ENCODE measurements at places on chromosomes 5 and 9.

DNA sequence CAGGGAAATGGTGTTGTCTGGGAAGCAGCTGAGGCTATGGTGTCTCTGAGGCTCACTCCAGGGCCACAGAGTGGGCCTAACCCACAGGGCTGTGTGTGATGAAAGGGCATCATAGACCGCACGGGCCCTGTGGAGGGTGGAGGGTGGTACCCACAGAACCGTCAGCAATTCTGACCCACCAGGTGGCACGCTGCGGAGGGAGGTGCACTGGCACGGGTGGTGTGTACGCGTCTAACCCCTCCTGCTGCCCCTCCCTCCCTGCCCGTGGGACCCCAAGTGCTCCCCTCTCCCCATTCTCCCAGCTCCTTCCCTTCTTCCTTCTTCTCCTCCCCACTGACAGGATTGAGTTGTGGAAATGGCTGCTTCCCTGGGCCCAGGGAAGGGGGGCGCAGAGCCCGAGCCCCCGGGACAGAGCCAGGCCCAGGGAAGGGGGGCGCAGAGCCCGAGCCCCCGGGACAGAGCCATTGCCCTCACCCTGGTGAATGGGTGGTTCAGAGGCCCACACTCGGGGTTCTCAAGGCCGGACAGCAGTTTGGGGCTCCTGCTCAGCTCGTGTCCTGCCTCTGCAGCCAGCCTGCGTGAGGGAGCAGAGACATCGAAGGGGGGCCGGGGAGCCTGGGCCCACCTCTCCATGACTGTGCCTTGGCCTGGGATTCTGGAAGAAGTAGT is 6.8 kb downstream of the LCN10 start:
- no peak for DNase-seq

DNA sequence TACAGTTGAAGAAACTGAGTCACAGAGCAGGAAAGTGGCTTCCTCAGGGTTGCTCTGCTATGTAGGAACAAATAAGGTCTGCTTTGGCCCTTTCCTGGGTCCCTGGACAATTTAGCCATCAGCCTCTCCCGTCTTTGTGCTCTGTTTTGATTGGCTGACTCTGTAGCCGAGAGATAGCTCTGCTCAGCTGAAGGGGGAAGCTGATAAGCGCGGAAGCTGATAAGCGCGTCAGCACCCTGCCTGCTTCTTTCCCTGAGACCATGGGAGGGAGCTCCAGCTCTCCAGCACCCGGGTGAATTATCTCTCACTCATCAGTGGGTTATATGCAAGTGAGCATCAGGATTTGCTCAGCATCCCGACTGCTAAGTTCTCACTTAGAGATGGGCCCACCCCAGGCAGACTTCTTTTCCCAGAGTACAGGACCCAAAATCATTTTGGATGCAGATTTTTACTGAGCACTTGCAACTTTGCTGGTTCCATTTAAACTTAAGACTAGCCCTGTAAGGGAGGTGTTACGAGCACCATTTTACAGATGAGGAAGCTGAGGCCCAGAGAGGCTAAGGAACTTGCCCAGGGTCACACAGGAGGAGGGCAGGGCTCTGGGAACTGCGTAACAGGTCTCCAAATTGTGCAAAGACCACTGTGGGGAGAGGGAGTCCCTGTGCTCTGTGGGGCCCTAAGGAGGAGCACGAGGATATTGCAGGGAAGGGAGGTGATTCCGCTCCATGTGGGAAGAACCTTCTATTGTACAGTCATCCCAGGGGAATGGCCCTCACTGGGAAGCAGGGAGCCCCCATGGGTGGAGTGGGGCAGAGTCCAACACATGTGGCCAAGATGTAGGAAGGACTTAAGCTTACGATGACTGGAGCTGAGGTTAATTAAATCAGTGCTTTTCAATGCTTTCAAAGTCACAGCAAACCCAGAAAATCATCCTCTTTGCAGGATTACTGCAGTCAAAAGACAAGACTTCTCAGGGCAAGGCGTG is 83.7 kb upstream of the ORM1 start:
- DNase-seq = no peak

DNA sequence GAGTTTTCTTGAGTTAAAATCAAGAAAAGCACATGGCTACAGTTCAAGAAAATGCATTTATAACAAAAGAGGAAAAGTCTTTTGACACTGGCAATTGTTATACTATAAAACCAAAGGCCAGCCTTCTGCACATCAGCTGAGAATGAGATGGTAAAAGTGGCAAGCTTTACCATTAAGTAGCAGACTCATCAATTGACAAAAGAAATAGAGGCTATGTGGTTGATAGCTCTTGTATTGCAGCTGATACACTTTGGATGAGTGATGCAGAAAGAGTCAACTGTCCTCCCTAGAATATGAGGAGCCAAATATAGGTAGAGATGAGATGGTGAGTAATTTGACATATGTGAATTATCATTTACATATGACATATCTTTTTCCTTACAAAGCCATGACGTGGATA is 1100.9 kb upstream of the CDH6 start:
- no peak for DNase-seq

- peak; percentile 35 for DNase-seq
Measured at GRCh38 chr9:115673599-115673998, 480.0 kb upstream of the PAPPA start.

DNA sequence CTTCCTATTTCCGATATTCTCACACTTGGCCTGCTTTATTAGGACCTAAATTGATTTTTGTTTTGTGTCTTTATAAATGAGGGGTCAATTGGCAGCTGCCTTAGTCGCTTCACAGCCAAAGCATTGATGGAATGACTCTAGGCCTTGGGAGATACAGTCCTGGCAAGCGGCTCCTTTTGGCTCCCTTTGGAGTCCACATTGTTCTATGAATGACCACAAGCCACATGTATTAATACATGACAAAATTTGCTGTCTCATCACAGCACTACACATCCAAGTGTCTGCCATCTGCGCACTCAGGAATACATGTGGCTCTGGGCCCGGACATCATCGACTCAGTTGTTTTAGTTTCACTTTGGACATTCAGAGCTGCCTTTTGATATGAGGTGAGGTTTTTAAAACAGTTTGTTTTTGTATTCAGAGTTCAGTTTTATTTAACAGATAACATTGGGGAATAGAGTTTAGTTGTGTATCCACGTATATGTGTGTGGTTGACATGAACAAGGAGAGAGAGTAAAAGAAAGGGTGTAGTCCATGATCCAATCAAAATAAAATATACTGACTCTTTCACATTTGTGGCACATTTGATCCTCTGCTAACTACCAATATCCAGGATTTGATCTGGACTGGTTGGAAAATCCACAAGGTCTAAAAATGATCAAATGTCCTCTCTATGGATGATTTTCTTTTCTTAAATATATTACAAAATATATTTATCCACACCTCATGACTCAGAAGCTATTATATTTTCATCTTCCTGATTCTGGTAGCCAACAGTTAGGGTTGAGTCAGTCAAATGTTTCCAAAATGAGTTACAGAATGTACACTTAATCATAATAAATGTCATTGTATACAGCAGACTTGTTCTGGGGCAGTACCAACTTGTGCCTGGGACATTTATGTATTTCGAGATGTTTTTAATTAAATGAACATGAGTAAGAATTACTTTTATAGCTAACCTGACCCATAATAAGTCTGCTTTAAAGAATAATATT is 114.0 kb upstream of the MTAP start:
- no peak for DNase-seq

DNA sequence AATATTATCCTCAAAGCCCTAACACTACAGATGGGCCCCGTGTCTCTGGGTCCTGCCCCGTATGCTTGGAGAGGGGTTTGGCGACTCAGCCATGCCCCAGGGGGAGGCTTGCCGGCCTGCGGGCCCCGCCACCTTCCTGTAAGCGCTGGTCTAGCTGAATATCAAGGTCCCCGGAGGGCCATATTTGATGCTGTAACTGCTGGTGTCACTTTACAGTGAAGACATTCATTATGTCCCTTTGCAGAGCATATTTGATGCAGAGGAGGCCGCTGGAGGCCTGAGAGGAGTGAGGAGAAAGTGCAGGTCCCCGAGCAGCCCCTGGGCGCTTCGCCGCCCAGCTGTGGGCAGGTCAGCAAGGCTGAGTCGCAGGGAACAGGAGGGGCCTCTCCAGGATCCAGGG is 16.8 kb downstream of the IRX4 start:
- no peak for DNase-seq

- peak; percentile 45 for DNase-seq
Measured at GRCh38 chr9:120532475-120532874, 47.5 kb downstream of the CDK5RAP2 start.

- DNase-seq = peak; percentile 68
Measured at GRCh38 chr5:75566710-75567309, 44.4 kb upstream of the ANKDD1B start.

DNA sequence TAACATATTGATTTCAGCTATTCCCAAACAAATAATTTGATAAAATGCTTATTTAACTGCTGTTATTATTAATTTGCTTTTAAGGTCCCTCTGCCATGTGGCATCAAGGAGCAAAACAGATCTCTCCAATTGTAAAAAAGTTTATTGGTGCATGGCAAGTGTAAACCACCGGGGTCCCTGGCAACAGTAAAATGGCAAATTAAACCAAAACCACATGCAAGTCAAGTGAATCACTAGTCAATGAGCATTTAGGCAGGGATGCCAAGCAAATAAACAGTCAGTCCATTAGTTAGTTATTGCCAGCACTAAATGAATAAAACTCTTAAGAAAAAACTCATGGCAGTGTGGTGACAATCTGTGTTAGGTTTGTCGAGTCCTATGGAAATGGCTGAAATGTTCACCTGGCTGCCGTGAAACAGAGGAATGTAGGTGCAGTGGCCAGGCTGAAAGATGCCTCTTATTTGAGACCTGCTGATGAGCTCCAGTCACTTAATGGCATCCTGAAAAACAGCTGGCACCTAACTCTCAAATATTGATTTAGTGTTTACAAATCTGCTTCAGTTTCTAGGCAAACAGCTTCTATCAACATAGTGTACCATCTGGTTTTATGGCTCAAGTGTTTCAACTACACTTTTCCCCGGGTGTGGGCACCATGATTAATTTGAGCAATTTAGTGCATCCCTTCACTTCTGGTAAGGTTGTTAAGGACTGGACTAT is 296.5 kb upstream of the ITGA1 start:
- no peak for DNase-seq

DNA sequence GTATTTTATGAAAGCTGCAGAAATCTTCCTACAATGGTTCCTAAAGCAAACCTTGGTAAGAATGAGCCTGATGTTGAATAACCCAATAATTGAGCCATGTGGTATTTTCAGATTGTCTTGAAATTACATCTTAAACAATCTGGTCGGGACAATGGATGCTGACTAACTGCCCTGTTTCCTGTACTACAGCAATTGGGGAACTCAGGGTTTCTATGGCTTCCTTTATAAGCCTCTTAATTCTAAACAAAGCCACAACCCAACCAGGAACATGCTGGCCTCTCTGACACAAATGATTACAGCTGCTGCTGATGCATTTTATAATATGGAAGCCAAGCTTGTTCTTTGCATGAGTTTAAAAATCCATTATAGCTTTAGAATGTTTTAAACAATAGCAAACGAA is 30.2 kb downstream of the PTPN3 start:
- DNase-seq = no peak

DNA sequence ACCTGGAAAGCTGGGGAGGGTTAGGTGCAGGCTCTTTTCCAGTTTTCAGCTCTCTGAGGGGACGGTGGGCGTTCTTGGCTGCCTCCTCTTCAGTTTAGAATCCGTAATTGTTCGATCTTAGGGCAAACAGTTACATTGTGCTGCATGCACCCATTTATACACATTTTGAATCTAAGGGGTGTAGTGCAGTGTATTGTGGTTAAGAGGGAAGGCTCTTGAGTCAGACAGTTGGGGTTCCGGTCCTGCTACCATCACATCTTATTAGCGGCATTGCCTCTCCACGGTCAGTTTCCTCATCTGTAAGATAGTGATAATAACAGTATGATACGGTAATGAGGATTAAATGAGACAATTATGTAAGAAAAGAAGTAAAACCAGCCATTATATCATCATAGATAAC is 625 bp downstream of the EXOSC2 start:
- DNase-seq = no peak

DNA sequence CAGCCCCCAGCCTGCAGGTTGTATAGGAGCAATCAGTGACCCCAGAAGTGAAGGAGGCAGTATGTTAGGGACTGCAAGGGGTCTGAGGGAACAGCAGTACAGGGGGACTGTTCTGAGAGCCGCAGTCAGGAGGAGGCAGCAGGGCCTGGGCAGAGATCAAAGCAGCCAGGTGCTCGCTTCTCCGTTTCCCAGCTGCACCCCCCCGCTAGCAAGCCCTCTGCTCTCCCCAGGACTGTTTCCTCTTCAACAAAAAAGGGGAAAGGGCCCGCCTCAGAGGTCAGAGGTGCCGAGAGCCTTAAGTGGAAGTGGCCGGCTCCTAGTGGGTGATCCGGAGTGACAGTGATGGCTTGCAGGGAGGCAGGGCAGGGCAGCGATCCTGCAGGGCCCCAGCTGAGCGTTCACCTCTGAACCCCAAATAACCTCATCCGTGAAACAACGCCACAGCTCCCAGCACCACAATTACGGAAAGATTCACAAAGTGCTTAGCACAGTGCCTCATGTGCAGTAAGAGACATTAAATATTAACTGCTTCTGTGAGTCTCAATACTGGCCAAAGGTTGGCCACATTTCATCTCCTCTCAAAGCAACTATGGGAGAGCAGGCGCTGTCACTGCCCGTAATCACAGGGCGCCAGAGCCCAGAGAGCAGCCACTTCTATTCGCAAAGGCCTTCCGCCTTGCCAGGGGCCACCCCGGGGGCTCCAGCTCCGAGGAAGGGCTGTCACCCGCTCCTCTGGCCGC is 8.0 kb downstream of the CLPTM1L start:
- DNase-seq = no peak

DNA sequence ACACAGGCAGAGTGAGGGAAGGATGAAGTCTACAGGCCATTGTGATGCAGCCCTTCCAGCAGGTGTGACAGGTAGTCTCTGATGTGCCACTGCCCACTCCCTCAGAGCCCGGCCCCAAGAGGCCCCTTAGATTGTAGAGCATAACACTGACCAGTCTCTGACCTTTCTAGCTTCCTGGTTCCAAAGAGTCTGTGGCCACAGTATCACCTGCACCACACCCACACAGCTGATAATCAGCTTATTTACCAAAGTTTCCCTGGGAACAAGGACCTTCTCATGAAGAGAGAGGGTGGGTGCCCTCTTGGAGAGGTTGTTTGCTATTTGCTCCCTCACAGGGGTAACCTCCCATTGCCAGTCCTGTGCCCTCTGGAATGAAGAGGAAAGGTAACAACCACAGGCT is 11.0 kb upstream of the ACER2 start:
- no peak for DNase-seq

- no peak for DNase-seq
Measured at GRCh38 chr9:91680106-91680505, 256.5 kb upstream of the NFIL3 start.

DNA sequence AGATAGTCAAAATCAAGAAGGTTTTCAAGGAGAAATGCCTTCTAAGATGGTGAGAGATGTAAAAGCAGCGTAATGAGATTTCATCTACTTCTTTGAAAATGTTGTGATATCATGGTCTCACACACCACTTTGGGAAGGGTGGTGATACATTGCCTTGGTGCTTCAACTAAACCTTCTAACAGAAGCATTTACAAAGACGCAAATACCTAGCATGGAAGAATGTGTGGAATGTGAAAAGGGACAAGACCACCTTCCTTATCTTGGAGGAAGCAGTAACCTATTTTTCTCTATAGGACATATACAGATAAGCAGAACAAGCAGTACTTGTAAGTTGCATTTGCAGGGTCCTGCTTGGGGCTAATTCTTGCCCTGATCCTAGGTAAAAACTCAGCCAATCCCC is 38.8 kb downstream of the PCA3 start:
- no peak for DNase-seq

Data from SW 1271 (cell line).